ENCODE measurements at places on chromosomes 5 and 9. TPM values are rescaled to one million over a fixed set of nuclear protein-coding genes. Genes with fewer than 3 reads are reported as not detected.

DNA sequence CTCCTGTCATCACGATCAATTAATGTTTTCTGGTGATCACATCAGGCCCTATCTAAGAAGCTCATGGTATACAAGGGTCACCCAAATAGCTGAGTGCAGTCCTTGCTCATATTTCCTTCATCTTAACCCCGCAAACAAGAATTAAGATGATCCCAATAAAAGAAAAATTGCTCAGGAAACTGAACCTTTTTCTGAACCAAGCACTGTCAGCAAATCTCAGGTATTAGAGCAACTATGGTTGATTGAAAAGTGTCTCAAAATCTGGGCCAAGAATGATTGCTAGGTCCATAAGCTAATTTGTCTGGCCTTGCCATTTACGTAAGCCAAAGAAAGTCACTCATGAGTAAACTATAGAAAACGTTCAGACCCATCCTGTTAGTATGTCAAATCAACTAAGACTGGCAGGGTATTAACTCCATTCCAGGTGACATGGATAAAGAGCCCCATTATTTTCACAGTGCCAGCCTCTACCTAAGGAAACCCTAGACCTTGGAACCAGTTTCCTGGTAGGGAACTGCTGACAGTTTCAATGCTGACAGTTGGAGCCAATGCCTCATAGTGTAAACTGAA, 209.3 kb downstream of the DEPDC1B start:
- H3K4me1 ChIP-seq: peaks cover 3% of the 10 kb centered on the region
- no peaks in the 10 kb centered on the region for H3K27me3 ChIP-seq
- DNase-seq: no peak
- no peaks in the 10 kb centered on the region for H3K36me3 ChIP-seq

Gene KCNT1
- total RNA-seq: 0.40 TPM

Gene TICAM2
- not detected for total RNA-seq

- H3K4me1 ChIP-seq: no peaks in the 10 kb centered on the region
- peak; percentile 8 for DNase-seq
- no peaks in the 10 kb centered on the region for H3K27me3 ChIP-seq
- H3K4me3 ChIP-seq: no peak overlapping the region
- H3K27ac ChIP-seq: peak overlapping the region; percentile 22
Observed at GRCh38 chr9:74117731-74118130, 379.4 kb upstream of the RORB start.

DNA sequence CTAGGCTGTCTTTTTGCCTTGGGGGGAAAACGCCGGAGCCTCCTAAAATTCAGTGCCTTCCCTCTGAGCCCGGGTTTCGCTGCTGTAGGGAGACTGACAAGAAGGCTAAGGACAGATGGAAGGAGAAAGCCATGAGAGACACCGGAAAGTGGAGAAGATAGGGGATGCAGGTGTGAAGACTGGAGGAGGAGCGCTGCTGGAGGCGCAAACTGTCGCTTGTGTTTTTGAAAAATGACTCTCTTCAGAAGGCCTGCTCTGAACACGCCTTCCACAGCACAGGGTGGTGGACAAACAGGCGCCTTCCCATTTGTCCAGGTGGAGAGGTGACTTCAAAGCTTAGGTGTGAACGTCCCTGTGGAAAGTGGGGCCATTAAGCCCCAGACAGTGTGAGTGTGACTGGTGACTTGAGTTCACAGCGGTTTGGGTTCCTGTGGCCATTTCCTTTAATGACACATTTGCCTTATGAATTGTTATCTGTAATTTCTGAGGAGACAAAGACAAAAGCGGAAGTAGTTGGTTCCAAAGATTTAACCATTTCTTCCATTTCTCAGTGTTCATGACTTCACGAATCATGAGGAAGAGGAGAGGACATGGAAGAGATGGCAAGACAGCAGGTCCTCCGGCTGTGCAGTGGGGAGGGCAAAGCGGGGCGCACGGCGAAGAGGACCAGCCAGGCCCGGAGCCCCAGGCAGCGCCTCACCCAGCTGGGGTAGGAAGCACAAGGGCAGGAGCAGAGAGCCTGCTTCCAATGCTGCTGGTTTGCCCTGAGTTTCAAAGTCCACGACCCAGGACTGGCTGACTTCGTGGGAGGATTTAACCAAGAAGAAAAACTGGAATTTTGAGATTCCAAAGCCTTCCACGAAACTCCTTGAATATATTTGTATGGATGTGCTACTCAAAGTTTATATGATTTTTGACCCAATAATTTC, 27.8 kb upstream of the SEMA4D start:
- peak overlapping the region; percentile 61 for H3K27ac ChIP-seq
- no peaks in the 10 kb centered on the region for H3K36me3 ChIP-seq
- DNase-seq: peak; percentile 17
- peaks cover 9% of the 10 kb centered on the region for H3K4me1 ChIP-seq

- H3K4me3 ChIP-seq: no peak overlapping the region
- no peaks in the 10 kb centered on the region for H3K36me3 ChIP-seq
- H3K27ac ChIP-seq: peak overlapping the region; percentile 97
- no peak for DNase-seq
Observed at GRCh38 chr9:127447416-127448111, 3.6 kb downstream of the RPL12 start.

DNA sequence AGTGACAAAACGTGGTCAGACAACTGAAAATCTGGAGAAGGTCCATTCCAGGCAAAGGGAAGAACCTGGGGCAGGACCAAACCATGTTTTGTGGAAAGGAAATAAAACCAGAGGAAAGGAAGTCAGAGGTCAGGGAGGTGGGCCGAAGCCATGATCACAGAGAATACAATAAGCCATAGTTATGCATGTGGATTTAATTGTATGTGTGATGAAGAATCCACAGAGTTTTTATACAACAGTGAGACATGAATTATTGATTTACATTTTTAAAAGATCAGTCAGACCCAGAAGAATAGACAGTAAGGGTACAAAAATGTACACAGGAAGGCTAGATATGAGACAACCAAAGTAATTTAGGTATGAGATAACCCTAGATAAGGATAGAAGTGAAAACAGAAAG, 20.8 kb downstream of the TTC33 start:
- no peaks in the 10 kb centered on the region for H3K27me3 ChIP-seq
- peaks cover 32% of the 10 kb centered on the region for H3K4me1 ChIP-seq
- peak overlapping the region; percentile 28 for H3K27ac ChIP-seq
- no peak for DNase-seq
- H3K4me3 ChIP-seq: no peak overlapping the region
- H3K36me3 ChIP-seq: no peaks in the 10 kb centered on the region

DNA sequence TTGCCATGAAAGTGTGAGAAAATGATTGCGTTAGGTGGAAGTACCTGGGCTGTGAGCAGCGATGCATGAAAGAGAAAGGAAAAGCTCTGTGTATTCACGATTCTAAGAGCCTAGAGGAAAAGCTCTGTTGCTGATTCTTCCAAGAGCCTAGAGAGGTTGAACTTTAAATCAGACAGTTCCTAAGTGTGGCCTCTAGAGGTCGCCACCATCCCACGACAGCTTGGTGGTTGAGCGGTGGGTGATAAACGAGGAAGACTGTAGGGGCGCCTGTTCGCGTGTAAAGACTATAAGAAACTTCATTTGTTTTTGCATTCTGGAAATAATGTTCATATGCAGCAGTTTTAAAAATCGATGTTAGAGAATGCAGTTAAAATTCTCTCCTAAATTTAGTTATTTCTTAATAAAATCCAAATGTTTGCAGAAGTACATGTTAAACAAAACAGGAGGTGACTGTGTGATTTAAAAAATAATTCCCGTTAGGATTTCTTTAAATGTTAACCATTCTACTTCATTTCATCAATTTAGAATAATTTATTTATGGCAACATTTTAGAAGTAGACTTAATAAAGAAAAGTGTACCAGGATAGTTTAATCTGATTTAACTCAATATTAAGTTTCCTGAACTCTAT, 107.7 kb downstream of the TENT4A start:
- no peaks in the 10 kb centered on the region for H3K36me3 ChIP-seq
- H3K27ac ChIP-seq: no peak overlapping the region
- no peak overlapping the region for H3K4me3 ChIP-seq
- peak; percentile 67 for DNase-seq

GRCh38 chr5:104789366-104789765, 1226.8 kb upstream of the NUDT12 start:
- no peak for DNase-seq

Gene SVEP1
- 13.3 TPM for total RNA-seq

Gene ZDHHC21
- total RNA-seq: 13.9 TPM

- no peak for DNase-seq
- peak overlapping the region; percentile 56 for H3K27ac ChIP-seq
- H3K4me1 ChIP-seq: peaks cover 6% of the 10 kb centered on the region
- H3K27me3 ChIP-seq: no peaks in the 10 kb centered on the region
- no peak overlapping the region for H3K4me3 ChIP-seq
- no peaks in the 10 kb centered on the region for H3K36me3 ChIP-seq
Observed at GRCh38 chr5:34736445-34737115, 80.5 kb downstream of the RAI14 start.

Gene CD14
- 0.84 TPM for total RNA-seq

DNA sequence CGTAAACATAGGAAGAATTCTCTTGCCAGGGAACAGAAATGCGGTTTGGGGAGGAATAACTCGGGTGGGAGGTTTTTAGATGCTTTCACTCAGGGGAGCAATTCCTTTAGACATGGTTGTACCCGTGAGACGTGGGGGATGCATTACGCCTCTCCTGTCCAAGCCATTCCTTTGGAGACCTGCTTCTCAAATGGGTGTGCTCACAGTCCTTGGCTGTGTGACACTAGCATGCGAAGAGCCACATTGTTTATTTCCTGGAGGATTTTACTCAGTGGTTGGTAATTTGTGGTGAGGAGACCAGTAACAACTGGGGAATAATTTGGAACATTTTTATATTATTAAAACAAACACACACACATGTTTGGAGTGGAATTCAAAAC, 18.5 kb downstream of the COL15A1 start:
- no peaks in the 10 kb centered on the region for H3K36me3 ChIP-seq
- H3K27me3 ChIP-seq: no peaks in the 10 kb centered on the region
- no peak overlapping the region for H3K4me3 ChIP-seq
- DNase-seq: no peak

DNA sequence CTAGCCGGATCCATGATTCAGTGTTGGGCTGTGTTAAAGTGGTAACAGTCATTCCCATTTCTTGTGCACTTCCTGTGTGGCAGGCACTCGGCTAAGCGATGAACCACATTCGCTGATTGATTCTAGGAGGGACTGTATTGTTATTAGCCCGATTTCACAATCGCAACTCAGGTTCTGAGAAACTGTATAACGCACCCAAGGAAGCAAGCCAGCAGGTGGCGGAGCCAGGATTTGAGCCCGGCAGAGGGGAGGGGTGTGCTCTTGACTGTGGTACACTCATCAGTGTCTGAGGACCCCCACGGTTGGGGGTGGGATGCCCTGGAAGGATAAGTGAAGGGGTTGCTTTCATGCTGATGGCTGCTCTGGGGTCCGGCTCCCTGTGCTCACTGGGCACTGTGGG, 34.7 kb downstream of the LRSAM1 start:
- no peak overlapping the region for H3K27ac ChIP-seq
- DNase-seq: no peak
- no peak overlapping the region for H3K4me3 ChIP-seq
- H3K36me3 ChIP-seq: no peaks in the 10 kb centered on the region
- no peaks in the 10 kb centered on the region for H3K27me3 ChIP-seq
- no peaks in the 10 kb centered on the region for H3K4me1 ChIP-seq

DNA sequence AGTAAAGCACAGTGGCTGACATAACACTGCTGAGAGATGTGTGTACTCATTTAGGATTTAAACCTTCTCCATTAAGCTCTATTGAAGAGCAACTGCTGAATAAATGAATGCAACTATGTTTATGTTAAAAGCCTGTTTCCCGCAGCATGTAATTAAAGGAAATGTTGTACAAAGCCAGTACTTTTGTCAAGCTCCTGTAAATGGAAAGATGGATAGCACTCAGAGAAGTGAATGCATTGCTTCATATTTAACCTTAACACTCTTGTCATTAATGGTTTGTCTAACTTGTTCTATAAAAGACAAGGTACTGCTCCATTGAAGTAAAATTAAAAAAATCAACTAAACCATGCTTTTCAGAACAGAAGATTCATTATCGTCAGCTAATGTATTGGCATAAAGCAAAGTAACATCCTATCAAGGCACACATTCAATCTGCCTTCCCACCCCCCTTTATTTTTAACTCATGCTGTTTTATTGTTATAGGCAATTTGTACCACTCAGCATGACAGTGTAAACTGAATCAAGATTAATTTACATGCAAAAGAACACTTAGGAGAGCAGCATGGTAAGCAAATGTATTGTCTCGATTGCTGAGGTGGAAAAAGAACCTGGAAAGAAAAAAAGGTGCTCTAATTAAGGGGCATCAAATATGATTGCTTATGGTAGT, 240.9 kb upstream of the TBCA start:
- no peak for DNase-seq
- no peaks in the 10 kb centered on the region for H3K36me3 ChIP-seq
- no peaks in the 10 kb centered on the region for H3K4me1 ChIP-seq
- H3K27me3 ChIP-seq: no peaks in the 10 kb centered on the region
- H3K4me3 ChIP-seq: no peak overlapping the region

DNA sequence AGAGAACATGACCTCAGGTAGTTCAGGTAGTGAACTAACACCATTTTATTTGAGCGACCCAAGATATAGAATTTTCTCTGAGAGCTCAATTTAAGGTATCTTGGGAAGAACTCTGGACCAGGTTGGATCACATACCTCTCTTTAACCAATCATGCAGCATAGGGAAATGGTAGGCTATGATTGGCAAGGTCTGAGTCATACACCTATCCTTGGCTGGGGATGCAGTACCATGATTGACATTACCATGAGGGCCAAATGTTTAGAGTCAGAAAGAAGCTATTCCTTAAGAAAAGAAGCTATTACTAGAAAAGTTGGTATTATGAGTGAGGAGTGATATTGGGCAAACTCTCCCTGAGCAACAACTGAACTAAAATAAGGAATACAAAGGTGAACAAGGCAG, 258.7 kb downstream of the KCTD16 start:
- H3K4me3 ChIP-seq: no peak overlapping the region
- H3K27ac ChIP-seq: no peak overlapping the region
- H3K4me1 ChIP-seq: no peaks in the 10 kb centered on the region
- no peaks in the 10 kb centered on the region for H3K27me3 ChIP-seq
- H3K36me3 ChIP-seq: no peaks in the 10 kb centered on the region

GRCh38 chr5:175195698-175196656, 248.0 kb downstream of the DRD1 start:
- DNase-seq: peak; percentile 80
- H3K4me3 ChIP-seq: no peak overlapping the region
- peaks cover 4% of the 10 kb centered on the region for H3K4me1 ChIP-seq
- H3K27me3 ChIP-seq: no peaks in the 10 kb centered on the region
- H3K36me3 ChIP-seq: no peaks in the 10 kb centered on the region
- peak overlapping the region; percentile 62 for H3K27ac ChIP-seq

Gene NREP
- total RNA-seq: 263 TPM

- DNase-seq: no peak
- H3K4me1 ChIP-seq: no peaks in the 10 kb centered on the region
- H3K27me3 ChIP-seq: no peaks in the 10 kb centered on the region
Observed at GRCh38 chr5:74303578-74303977, 336.9 kb downstream of the ENC1 start.

GRCh38 chr9:8733131-8733954, 933.8 kb upstream of the DMAC1 start:
- H3K27me3 ChIP-seq: no peaks in the 10 kb centered on the region
- H3K4me1 ChIP-seq: no peaks in the 10 kb centered on the region
- H3K27ac ChIP-seq: no peak overlapping the region
- peak; percentile 18 for DNase-seq
- no peaks in the 10 kb centered on the region for H3K36me3 ChIP-seq

Gene CORO2A
- 27.1 TPM for total RNA-seq

- no peak overlapping the region for H3K27ac ChIP-seq
- H3K4me3 ChIP-seq: no peak overlapping the region
- no peak for DNase-seq
- H3K4me1 ChIP-seq: peaks cover 2% of the 10 kb centered on the region
- no peaks in the 10 kb centered on the region for H3K27me3 ChIP-seq
- H3K36me3 ChIP-seq: no peaks in the 10 kb centered on the region
Observed at GRCh38 chr9:134521817-134522501, 119.6 kb upstream of the COL5A1 start.

Gene UNC13B
- 24.3 TPM for total RNA-seq

Data from hepatocyte (in vitro differentiated cells).